Stimulated activated naive B cell treated with anti-CD40 and anti-IgM and Interleukin-4, amounts not matched to agents 10 μg/mL and 1 μg/mL and 100 μg/mL, for 72 hours (primary cell): ENCODE measurements at places on chromosomes 13 and 19.

DNA sequence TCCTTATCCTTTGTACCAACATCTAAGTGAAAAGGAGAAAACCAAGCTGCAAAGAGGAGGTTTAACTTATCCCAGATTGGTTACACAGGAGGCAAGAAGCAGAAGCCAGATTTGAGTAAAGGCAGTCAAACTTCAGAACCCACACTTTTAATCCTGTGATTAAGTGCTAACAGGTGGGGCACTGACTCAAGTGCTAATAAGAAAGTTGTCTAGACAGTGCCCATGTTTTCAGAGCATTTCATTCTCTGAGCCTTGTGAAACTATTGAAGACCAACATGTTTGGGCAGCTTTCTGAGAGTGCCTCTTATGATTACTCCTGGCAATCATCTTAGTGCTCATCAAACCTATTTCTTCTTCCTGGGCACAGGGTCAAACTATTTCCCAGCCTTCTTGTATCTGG, 380.8 kb downstream of the KCNRG start:
- no peak for DNase-seq

DNA sequence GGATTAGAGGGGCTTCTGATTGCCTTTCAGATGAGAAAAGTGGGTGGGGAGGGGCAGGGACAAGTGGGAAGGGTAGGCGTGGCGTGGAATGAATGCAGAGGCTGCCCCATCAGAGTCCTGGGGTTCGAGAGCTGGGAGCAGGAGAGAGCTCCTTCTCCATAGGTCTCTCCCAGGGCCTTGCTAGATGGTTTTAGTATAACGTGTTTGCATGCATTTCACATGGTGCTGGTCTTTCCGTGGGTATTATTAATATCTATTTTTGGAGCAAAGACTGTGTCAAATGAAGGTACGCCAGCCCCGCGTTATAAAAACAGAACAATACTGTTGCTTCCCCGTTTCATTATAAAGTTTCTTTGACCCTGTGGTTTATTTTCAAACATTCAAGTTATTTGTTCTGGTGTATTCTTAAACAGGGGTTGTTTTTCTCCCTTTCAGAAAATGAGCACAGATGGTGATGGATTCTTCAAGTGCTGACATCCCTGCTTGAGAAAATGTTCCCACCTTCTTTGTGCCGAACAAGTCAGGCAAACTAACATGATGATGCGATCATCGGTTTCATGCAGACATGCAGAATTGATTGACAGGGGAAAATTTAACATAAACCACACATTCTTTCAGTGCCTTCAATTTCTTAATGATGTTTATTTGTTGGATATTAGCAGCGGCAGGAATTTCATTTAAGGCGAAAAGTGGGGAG, 62.1 kb upstream of the ZNF536 start:
- DNase-seq = no peak

DNA sequence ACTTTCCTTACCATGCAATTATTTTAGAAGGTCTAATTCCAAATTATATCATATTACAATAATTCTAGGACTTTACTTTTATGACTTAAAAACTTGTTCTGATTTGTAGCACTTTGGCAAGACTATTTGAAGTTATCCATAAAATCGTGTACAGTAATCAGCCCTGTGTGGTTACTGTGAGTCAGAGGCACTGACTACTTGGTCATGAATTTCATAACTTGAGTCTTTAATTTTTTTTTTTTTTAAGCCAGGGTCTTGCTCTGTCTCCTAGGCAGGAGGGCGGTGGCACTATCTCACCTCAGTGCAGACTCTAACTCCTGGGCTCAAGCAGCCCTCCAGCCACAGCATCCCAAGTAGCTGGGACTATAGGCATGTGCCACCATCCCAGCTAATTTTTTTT, 1319.2 kb upstream of the SLC10A2 start:
- DNase-seq = no peak

DNA sequence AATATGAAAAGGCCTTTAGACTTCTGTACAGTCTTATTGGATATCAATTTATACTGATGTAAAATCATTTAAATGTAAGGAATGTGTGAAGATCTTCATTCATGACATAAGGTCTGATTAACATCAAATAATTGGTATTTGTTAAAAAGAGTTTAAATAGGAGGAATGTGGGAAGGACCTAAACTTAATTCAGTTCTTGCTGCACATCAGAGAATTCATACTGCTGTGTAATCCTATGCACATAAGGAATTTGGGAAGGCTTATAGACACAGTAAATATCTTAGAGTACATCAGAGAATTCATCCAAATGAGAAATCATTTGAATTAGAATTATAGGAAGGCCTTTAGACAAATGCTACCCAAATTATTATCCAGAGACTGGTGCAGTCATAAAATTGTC, 21.7 kb downstream of the ZNF283 start:
- DNase-seq = no peak

DNA sequence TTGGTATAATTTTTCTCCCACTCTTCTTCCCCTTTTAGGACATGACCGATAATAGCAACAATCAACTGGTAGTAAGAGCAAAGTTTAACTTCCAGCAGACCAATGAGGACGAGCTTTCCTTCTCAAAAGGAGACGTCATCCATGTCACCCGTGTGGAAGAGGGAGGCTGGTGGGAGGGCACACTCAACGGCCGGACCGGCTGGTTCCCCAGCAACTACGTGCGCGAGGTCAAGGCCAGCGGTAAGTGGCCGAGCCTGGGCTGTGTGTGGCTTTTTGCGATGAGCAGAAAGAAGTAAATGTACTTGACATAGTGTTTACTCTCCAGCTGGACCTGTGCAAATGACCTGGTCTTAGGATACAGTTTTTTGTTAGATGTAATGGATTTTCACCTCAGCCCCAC, 102.5 kb downstream of the ARHGEF7 start:
- no peak for DNase-seq

GRCh38 chr13:25727810-25728209, 324.0 kb downstream of the SHISA2 start:
- DNase-seq = no peak

GRCh38 chr13:100234006-100234405, 145.1 kb downstream of the PCCA start:
- no peak for DNase-seq

DNA sequence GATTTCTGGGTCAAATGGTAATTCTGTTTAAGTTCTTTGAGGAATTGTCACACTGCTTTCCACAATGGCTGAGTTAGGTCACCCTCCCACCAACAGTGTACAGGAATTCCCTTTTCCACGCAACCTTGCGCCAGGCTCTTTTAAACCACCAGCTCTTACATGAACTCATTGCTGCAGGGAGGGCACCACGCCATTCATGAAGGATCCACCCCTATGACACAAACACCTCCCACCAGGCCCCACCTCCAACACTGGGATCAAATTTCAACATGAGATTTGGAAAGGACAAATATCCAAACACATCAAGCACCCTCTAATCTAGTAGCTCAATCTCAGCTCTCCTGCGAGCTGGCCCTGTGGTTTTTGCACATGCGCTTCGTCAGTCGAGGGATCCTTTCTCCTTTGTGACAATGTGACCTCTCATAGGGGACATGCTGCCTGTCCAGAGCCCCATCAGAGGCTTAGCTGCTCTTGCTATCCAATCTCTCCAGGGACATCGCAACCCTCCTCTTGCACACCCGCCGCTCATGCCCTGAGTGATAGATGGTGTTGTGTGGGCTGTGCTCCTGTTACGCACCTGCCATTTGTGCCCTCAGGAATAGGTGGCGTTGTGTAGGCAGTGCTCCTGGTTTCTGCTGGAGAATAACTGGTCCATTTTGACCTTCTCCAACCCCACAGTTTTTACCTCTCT, 328.0 kb downstream of the UQCRFS1 start:
- no peak for DNase-seq
